Stimulated activated naive B cell treated with anti-CD40 and anti-IgM and Interleukin-4, amounts not matched to agents 10 μg/mL and 1 μg/mL and 100 μg/mL, for 72 hours (primary cell): ENCODE measurements at places on chromosomes 2 and 18.

- no peak overlapping the region for H3K4me3 ChIP-seq
- no peak overlapping the region for H3K27ac ChIP-seq
- H3K36me3 ChIP-seq: peaks cover 50% of the 10 kb centered on the region
- H3K4me1 ChIP-seq: no peaks in the 10 kb centered on the region
- DNase-seq: peak; percentile 19
Measured at GRCh38 chr18:36809590-36810381, 19.0 kb downstream of the TPGS2 start.

GRCh38 chr2:158022888-158023287 is 78.8 kb upstream of the UPP2 start:
- no peak for DNase-seq
- no peaks in the 10 kb centered on the region for H3K36me3 ChIP-seq
- H3K27ac ChIP-seq: no peak overlapping the region
- H3K27me3 ChIP-seq: no peaks in the 10 kb centered on the region
- H3K4me3 ChIP-seq: no peak overlapping the region
- H3K4me1 ChIP-seq: no peaks in the 10 kb centered on the region

GRCh38 chr2:100972452-100972851 is 29.6 kb upstream of the RPL31 start:
- DNase-seq: no peak
- no peaks in the 10 kb centered on the region for H3K36me3 ChIP-seq
- H3K4me3 ChIP-seq: no peak overlapping the region

- H3K27me3 ChIP-seq: no peaks in the 10 kb centered on the region
- H3K27ac ChIP-seq: no peak overlapping the region
- H3K36me3 ChIP-seq: peaks cover 57% of the 10 kb centered on the region
- DNase-seq: no peak
- H3K4me3 ChIP-seq: no peak overlapping the region
Measured at GRCh38 chr18:26017929-26018328, 72.5 kb downstream of the SS18 start.

GRCh38 chr18:7305416-7305815 is 74.5 kb downstream of the LRRC30 start:
- no peak overlapping the region for H3K27ac ChIP-seq
- H3K4me3 ChIP-seq: no peak overlapping the region
- H3K27me3 ChIP-seq: no peaks in the 10 kb centered on the region
- DNase-seq: no peak

DNA sequence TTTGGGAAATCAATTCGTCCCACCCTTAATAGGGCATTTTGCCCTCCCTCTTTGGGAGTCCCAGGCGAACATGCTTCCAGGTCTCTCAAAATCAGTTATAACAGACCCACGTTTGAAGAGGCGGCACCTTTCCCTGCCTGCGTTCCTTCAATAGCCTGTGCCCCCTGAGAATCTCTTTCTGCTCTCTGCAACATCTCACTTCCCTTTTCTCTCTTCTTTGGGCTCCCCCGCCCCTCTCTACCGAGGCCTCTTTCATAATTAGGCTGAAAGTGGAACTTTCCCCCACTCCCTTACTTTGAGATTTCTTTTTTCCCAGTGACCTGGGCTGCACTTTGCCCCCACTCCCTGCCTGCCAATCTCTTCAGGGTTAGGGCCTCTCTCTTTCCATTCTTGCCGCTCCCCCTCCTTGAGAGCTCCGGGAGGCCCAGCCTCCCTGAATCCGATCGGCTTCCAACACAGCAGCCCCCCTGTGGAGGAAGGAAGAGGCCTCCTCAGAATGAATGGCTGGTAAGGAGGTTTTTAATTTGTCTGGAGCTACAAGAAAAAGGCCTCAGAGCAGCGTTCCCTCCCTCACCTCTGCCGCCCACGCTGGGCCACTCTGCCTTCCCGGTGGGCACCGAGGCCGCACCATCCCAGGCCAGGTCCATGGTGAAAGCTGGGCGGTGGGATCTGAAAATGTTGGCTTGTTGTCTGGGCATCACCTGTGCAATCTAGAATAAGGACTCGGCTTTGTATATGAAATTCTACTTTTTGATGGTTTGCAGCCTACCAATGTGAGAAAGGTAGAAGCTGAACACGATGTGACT is 162.6 kb upstream of the SIX3 start:
- no peaks in the 10 kb centered on the region for H3K27me3 ChIP-seq
- H3K27ac ChIP-seq: peak overlapping the region; percentile 74
- peak; percentile 75 for DNase-seq

DNA sequence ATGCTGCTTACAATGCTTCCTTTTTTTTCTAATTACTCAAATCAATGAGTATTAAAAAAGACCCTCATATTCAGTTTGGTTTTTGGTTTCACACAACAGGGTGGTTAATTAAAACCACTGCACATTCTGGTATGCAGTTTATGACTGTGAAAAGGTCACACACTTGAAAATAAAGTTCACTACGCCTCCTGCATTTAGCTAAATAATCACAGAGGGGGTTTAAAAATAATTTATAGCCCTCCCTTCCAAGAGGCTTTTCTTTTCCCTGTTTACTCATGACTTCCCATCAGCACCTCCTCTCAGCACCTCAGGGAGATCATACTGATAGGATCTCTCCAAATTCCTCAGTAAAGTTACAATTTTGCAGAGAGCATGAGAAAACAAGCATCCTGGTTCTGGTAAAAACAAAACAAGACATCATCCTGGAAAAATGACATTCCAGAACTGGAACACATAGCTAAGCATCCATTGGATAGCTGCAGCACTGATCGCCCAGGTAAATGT is 129.5 kb upstream of the TMEM200C start:
- DNase-seq: no peak
- H3K4me3 ChIP-seq: no peak overlapping the region
- H3K27ac ChIP-seq: no peak overlapping the region

DNA sequence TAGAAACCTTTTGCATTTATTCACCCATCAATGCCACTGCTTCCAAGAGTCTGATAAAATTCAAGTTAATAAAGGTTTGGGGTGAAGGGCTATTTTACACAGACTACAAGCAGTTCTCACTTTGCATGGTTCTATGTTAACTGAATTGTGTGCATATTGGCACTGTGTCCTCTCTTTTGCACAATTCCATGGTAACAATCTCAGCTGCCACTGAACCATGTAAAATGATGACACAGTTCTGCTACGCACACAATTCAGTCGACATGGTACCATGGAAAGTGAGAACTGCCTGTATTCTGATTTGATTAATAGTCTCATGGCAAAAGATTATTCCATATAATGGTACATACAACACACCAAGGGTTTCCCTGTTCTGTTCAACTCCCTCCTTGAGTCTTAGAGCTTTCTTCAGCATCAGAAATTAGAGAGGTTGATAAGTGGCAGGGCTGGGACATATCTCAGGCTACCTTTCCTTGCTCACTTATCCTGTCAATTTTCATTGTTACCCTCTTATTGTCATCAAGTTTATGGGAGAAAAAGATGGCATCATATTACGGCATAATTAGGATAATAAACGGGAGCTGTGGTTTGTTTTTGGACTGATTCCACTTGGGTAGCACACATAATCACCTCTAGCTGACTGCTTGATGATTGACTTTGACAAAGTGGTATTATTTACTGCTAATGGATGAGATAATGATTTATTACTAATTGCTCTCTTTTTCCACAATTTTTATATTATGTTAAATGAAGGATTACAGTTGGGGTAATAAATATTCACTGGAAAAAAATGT is 139.3 kb upstream of the CREB1 start:
- no peaks in the 10 kb centered on the region for H3K27me3 ChIP-seq
- no peak overlapping the region for H3K4me3 ChIP-seq
